ENCODE measurements at places on chromosomes 7 and 10. TPM values are rescaled to one million over a fixed set of nuclear protein-coding genes. Genes with fewer than 3 reads are reported as not detected.
A peak's percentile ranks its signal among the peaks of the same experiment; 100 is the strongest.

- no peak for DNase-seq
These were observed 115.9 kb upstream of the IFRD1 start for GRCh38 chr7:112334366-112334765.

UCN3 gene
- not detected for total RNA-seq

KLF14 gene
- 0.64 TPM for total RNA-seq

GRCh38 chr7:109235316-109235715 lies 665.6 kb downstream of the DNAJB9 start:
- no peak for DNase-seq

GRCh38 chr10:123790132-123790885 lies 101.3 kb downstream of the CPXM2 start:
- no peak for DNase-seq

DNA sequence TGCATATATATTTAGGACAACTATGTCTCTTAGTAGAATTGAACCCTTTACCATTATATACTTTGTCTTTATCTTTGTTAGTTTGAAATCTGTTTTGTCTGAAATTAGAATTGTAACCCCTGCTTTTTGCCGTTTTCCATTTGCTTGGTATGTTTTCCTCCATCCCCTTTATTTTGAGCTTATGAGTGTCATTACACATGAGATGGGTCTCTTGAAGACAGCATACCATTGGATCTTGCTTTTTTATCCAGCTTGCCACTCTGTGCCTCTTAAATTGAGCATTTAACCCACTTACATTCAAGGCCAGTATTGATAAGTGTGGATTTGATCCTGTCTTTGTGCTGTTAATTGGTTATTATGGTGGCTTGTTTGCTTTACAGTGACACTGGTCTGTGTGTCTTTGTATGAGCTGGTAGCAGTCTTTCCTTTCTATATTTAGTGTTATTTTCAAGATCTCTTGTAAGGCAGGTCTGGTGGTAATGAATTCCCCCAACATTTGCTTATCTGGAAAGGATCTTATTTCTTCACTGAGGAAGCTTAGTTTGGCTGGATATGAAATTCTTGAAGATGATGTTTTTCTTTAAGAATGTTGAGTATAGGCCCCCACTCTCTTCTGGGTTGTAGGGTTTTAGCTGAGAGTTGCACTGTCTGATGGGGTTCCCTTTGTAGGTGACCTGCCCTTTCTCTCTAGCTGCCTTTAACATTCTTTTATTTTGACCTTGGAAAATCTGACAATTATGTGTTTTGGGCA lies 149.5 kb downstream of the AHR start:
- DNase-seq: no peak

DNA sequence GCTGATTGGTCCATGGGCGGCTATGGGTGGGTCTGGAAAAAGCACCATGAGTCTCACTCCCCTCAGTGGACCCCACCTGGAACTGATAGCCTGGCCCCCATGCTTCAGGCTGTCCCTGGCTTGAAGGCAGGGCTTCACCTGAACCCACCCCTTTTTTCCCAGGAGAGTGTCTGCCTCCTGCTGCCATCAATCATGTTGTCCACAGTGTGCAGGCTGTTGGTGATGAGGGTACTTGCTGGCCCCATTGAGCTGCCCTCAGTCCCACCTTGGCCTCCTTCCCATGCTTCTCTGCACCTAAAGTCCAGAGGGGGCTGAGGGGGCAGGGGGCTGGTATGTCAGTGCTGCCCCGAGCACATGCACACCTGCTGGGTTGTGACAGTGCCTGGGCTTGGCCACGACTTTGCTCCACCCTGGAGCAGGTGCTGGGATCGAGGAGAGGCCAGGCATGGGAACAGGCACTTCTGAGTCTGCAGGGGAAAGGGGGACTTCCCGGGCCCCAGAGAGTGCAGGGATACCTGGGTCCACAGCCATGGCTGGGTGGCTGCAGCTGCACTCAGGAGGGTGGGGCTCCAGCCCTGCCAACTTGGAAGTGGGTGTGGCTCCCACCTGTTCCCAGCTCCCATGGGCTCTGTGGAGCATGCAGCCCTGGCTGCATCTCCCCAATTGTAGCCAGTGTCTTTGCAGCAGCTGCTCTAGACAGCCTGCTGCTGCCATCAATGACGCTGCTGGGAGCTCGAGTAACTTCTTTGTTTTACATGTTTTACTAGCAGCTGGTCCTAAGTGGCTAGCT lies 56.9 kb downstream of the ADK start:
- DNase-seq: no peak

- no peak for DNase-seq
These were observed 95.6 kb downstream of the CD36 start for GRCh38 chr7:80734011-80734410.

PARD3 gene
- 18.3 TPM for total RNA-seq

DNA sequence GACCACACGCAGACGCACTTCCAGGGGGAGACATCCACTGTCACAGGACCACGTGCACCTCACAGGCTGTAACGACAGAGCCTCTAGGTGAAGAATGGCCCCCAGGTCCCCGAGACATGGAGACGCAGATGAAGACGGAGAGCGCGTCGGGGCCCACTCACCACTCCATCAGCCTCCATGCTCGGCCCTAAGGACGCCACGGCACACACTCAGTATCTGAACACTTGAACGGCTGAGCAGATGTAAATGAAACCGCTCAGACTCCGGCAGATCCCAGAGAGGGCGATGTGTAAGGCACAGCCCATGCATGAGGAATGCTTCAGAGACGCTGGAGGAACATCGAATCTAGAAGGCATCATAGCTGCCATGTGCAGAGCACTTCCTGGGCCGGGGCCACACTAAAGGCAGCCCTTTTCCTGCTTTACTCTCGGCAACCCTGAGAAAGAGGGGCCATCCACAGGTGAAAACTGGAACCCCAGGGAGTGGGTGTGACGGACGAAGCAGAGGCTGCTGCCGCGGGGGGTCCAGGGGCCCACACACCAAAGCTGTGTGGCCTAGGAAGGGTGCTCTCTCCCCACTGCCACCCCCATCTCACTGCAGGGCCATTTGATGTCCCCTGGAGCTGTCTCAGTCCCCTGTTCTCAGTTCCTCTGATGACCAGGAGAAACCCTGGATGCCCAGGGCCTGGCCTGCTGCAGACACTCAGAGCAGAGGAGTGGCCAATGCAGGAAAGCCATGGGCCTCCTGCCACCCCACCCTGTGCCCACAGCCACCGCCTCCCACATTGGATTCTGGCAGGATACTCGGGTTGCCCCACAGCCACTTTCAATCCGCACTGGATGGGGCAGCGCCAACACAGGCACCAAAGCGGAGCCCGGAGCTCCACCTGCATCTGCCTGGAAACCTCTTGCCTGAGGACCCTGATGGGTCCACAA lies 253.8 kb downstream of the MAD1L1 start:
- no peak for DNase-seq

GRCh38 chr10:43126759-43127424 lies 11.4 kb upstream of the CSGALNACT2 start:
- DNase-seq: no peak

- no peak for DNase-seq
These were observed 32.4 kb upstream of the SVIL start for GRCh38 chr10:29667191-29667590.

ACSM6 gene
- not detected for total RNA-seq

- no peak for DNase-seq
These were observed 94.8 kb upstream of the ZNF804B start for GRCh38 chr7:88664630-88665233.

CPA5 gene
- not detected for total RNA-seq

- no peak for DNase-seq
These were observed 1.4 kb downstream of the MYO1G start for GRCh38 chr7:44977304-44977958.

- peak; percentile 42 for DNase-seq
These were observed 266.8 kb upstream of the STEAP1 start for GRCh38 chr7:89887489-89887888.

GRCh38 chr7:158321936-158322615 lies 265.5 kb downstream of the PTPRN2 start:
- no peak for DNase-seq

DNA sequence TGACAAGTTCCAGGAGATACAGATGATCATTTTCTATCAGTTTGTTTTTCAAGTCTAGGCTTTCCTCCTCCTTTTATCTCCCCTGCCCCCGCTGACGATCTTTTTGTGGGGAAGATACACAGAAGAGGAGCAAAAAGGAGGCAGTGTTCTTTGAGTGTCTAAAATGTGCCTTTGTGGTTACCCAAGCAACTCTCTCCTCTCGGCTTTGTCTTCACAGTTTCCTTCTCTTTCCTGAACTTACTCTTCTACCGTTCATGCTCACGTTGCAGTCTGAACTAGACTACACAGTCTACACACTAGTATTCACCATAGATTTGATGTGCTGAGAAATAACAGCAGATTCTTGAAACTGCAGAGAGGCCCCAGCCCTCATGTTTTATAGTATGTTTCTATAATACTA lies 23.6 kb downstream of the CEP41 start:
- no peak for DNase-seq

DNA sequence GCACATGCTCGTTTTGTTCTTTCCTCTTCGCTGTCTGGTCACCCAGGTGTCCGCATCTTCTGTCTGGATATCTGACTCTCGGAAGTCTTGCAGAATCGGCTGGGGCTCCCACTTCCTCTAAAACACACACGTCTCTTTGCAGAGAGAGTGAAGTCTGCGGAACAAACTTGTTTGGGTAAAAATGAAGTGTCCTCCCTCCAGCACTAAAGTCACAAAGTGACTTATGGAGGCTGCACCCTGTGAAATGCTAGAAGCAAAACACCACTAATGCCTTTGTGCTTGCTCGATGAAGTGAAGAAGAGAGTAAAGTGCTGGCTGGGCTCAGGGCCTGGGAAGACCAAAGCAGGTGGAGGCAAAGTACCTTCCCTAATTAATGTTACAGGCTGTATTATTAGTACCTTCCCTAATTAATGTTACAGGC lies 71.4 kb downstream of the FGFR2 start:
- DNase-seq: no peak

PHYHIPL gene
- total RNA-seq: 0.06 TPM

DNA sequence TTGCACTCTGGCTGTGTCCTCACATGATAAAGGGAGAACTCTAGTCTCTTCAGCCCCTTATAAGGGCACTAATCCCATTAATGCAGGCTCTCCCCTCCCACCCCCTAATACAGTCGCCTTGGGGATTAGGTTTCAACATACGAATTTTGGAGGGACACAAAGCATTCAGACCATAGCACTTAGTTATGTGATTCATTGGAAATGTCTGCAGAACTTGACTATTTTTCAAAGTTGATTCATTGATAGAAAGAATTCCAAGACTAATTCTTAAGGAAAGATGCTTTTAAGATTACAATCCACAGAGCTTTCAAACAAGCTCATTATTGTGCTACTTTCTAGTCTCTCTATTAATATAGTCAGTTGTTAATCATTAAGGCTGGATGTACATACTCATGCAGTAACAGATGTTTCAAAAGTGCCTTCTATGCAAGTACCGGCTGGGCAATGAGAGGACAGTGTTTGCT lies 85.3 kb upstream of the RPA3 start:
- DNase-seq: no peak

DNA sequence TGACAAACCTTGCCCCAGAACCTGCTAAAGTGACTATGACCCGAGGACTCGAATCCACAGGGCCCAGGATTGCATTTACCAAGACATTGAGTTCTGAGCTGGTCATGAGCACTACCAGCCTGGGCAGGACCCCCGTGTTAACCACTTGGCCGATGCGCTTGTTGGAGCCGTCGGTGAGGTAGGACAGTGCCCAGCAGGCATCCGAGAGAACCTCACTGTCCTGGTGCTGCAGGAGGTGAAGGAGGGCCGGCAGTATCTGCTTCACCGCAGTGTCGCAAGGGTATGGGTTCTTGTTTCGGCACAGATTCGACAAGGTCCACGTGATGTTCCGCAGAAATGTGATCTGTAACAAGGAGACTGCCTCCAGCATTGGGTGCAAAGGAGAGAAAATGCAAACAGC lies 19.7 kb downstream of the KPNA7 start:
- no peak for DNase-seq

Data from H4 (cell line).